ENCODE measurements at places on chromosomes 13 and 19.

DNA sequence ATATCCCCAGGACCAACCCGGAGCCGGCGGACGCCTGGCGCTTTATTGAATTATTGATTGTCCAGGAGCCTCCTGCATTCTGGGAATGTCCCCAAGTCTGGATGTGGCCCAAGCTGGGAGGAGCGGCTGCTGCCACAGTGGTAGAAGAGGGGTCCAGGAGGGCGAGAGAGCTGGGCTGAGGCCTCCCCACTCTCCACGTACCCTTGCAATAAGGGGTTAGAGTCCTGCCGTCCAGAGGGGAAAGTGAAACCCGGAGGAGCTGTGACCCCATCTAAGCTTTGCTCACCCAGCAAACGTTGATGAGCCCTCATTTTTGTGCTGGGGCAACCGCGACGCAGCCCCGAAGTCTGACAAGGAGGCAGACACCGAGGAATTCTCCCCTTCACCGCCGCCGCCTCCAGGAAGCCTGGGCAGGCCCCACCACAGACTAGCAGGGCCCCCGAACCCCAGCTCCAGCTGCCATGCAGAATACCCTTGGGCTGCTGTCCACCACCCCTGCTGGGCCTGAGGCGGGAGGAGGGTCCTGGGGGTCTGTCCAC lies 1.4 kb upstream of the C2CD4C start:
- DNase-seq = no peak

GRCh38 chr13:24271601-24272451 lies 37.6 kb upstream of the C1QTNF9 start:
- peak; percentile 88 for DNase-seq

GRCh38 chr13:90995614-90996013 lies 351.9 kb upstream of the MIR17HG start:
- no peak for DNase-seq

- no peak for DNase-seq
Measured at GRCh38 chr13:21997726-21998125, 326.9 kb downstream of the FGF9 start.

- DNase-seq = no peak
Measured at GRCh38 chr19:4970558-4971423, 1.9 kb downstream of the KDM4B start.

DNA sequence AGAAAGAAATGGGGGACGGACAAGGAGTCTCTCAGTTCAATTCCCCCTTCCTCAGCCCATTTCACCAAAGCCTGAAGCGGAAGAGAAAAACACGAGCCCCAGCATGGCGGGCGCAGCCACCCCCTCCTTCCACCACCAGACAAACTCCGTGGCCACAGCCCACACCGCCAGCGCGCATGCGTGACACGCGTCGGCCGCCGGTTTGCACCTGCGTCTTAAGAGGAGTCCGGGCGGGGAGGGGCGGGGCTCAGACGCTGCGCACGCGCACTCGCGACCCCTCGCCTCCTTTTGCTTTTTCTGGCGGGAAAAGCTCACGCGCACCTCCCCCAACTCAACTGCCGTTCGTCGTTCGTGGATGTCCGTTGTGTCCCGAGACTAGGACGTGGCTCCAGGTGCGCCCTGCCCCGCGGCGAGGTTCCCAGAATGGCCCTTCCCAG lies at the start of gene KASH5:
Gene KASH5 (plus strand): TSS at position 314 of the 437 bp plus-strand sequence. CDS start 2,635 bp downstream, outside the sequence.
- peak; percentile 91 for DNase-seq
